ENCODE measurements at places on chromosomes 5 and 9.

GRCh38 chr9:91790917-91791316 is 159.1 kb downstream of the ROR2 start:
- DNase-seq = no peak

DNA sequence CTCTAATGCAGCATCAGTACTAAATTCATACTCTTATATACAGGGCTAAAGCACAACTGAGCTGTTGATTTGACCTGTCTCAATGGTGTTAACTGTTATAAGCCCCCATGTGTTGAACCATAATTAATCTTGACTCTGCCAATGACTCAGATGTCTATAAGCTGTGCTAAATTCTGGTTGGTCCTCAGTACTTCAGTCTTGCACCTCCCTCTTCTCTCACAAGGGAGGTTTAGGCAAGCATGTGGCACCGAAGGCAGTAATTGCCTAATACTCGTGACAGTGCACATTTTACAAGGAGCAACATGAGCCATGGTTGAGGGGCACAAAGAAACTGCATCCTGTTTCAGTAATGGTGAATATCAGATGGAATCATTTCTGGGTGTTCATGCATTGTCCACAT is 255.9 kb downstream of the TRPM3 start:
- no peak for DNase-seq

GRCh38 chr5:39816866-39817265 is 392.1 kb upstream of the DAB2 start:
- DNase-seq = no peak

GRCh38 chr5:55593115-55593472 is 58.3 kb upstream of the PLPP1 start:
- DNase-seq = no peak

GRCh38 chr9:89744730-89745129 is 139.9 kb downstream of the GADD45G start:
- DNase-seq = no peak

DNA sequence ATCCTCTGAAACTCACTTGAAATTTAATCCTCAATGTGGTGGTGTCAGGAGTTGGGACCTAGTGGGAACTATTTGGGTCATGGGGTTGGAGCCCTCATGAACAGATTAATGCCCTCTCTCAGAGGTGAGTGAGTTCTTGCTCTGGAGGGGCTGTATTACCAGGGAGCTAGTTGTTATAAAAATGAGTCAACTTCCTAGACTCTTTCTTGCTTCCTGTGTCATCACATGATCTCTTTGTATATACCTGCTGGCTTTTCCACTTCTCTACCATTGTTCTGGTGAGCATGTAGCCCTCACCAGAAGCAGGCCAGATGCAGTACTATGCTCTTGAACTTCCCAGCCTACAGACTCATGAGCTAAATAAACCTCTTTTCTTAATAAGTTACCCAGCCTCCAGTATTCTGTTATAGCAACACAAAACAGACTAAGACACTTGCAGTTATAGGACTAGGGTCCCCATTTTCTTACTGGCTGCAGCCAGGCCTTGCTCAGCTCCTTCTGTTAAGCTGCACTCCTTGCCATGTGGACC is 127.5 kb downstream of the SUSD1 start:
- no peak for DNase-seq

GRCh38 chr9:112437406-112437805 is 49.2 kb upstream of the KIAA1958 start:
- DNase-seq = no peak

GRCh38 chr5:139925650-139926640 is 117.2 kb downstream of the NRG2 start:
- no peak for DNase-seq

GRCh38 chr9:14277244-14277643 is 36.7 kb downstream of the NFIB start:
- peak; percentile 36 for DNase-seq

- no peak for DNase-seq
Observed at GRCh38 chr9:113176803-113177202, 26.0 kb downstream of the SLC31A2 start.

DNA sequence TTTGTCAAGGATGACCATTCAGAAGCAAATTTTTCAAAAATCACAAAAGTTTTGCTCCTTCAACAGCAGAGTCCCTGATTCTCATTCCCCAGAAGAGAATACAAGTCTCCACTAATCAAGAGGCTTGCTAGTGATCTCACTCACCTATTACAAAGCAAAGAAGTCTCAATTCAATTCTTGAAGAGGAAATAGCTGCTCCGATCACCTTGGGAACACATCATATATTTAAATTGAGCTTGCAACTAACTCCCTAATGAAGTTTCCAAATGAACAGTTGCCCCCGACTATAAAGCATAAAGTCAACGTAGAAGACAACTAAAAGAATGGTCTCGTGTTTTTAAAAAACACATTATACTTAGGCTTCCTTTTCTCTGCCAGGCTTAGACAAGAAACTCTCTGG is 1.6 kb downstream of the LIFR start:
- no peak for DNase-seq

- no peak for DNase-seq
Observed at GRCh38 chr5:1316588-1317340, 21.9 kb upstream of the TERT start.

- DNase-seq = no peak
Observed at GRCh38 chr5:17218353-17219005, 1.0 kb downstream of the BASP1 start.

DNA sequence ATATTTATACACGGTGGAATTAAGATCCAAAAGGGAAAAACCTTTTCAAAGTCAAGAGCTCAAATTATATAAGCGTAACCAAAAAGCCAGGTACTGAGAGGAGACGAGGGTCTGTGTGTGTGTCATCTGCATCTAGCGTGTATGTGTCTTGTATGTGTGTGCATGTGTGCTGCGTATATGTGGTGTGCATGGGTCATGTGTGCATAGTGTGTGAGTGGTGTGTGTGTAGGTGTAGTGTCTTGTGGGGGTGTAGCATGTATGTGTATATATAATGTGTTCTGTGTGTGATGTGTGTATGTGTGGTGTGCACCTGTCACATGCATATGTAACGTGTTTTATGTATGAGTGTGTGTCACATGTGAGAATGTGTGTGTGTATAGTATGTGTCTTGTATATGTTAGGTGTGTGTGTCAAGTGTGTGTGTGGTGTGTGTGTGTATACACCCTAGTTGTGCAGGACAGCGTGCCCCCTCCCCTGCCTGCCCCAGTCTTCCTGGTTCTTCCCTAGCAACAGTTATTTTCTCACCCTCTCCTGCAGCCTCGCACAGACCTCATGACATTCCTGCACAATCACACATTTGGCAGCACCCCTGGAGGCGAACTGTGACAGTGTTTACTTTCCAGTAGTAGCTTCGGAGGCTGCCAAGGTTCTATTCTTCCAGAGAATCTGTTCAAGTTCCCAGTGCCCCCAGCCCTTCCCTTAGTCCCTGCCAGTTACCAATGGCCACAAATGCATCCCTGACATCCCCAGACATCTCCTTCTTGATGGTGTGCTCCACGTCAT is 27.1 kb upstream of the TNIP1 start:
- DNase-seq = no peak

GRCh38 chr5:149166128-149166527 is 24.8 kb downstream of the ABLIM3 start:
- no peak for DNase-seq

DNA sequence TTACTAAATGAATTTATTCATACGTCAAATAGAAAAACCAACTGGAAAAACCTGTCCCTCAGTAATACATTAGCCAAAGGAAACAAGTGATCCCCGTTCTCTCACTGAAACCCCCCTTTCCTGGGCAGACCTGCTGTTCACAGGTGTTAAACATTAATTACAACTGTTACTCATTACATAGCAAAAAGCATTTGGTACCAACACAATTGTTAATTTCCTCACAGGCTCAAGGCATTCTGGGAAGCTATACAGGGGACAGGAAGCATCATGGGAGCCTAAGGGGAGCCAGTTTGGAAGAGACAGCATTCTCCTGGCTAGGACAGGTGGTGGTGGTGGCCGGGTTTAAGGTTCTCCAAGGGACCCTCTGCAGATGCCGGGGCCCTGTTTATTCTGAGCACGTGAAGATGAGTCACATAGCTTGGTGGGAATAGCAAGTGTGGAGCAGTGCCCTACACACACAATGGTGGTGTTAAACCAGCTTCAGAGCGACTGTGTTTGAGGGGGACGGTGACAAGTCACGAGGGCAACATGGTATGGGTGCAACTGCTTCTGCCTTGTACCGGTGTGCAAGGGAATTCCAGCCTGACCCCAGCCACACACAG is 62.6 kb upstream of the SLC25A51 start:
- DNase-seq = no peak

GRCh38 chr5:170021506-170021905 is 41.2 kb upstream of the INSYN2B start:
- no peak for DNase-seq

DNA sequence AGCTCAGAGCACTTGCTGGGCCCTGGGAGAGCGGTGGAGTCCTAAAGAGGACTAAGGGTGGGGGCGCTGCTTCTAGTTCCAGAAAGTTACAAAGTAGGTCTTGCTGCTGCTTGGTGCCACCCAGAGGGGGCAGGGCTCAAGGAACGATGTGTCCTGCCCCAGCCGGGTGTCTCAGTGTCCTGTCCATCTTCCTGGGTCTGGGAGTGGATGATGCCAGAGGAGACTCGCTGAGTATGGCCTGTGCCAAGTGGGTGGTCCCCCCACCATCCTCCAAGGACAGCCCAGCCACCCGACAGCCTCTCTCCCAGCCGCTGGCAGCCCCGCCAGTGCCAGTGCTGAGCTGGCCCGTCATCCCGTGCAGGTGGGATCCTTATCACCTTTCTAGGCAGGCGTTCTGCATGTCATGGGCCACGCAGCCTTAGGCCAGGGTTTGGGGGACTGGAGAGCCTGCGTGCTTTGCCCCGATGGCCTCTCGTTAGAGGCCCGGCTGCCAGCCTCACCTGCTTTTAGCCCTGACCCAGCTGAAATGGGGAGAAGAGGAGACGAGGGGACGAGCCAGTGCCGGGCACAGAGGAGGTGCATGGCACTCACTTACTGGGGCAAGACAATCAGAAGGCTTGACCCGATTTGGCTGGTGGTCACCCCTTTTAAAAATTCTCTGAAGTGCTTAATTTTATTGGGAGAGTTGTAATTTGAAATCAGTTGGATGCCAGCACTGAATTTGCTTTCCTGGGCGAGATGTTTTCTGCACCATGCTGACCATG is 5.6 kb downstream of the WNK2 start:
- DNase-seq = no peak

DNA sequence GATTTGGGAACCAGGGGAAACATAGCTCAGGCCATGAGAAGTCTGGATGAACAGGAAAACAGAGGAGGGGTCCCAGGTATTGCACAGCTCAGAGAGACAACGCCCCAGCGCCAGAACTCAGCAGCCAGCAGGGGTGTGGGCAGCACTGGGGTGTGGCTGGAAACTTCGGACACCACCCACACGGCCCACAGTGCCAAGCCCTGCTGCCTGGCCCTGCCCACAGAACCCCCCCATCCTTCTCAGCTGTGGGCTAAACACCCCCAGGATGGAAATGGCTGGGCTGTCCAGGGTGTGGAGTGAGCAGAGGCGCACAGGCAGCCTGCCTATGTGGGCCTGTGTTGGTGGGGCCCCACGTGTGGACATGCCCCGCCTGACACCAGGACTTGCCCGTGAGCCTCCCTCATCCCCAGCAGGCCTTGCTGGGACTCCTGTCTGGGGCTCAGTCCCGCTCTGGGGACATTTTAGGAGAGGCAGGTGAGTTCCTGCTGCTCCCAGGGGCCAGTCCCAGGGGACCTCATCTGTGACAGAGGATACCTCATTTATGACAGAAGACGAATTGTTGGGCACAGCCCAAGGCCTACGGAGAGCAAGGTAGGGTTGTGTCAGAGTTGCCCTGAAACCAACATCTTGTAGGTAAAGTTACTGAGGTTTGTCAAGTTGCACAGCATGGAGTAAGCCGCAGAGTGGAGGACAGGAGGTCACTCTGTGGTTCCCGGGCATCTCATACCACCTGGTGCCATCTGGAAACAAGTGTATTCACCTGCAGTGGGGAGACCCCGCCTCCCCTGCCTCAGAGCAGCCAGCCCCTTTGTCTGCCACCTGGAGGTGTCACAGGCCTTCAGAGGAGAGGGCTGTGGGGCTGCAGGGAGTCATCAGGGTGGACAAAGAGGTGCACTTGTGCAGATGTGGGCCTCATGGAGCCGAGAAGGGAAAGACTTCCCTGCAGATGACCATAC is 183.2 kb downstream of the AUH start:
- no peak for DNase-seq

GRCh38 chr9:69139596-69139995 is 34.5 kb upstream of the TJP2 start:
- DNase-seq = no peak

DNA sequence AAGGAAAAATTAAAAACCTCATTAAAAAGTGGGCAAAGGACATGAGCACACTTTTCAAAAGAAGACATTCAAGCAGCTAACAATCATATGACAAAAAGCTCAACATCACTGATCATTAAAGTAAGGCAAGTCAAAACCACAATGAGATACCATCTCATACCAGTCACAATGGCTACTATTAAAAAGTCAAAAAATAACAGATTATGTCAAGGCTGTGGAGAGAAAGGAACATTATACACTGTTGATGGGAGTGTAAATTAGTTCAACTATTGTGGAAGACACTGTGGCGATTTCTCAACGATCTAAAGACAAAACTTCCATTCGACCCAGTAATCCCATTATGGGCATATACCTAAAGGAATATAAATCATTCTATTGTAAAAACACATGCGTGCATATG is 35.8 kb downstream of the HINT1 start:
- DNase-seq = no peak

- no peak for DNase-seq
Observed at GRCh38 chr9:95383845-95384244, 66.3 kb upstream of the FANCC start.

DNA sequence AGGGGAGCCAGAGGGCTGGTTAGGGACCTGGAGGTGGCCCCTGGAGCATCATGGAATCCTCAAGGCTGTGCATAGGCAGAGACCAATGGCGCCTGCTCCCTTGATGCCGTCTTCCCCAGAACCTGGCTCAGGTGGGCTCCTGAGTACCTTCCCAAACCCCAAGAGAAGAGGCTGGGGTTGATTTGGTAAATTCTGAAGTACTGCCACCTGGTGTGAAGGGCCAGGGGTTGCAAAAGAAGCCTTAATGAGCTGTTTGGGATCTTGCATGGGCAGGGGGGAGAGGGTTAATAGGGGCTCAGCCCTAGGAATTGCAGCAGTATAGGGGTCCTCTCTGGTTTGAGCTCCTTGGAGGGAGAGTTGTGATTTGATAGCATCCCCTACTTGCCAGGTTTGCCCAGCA is 52.1 kb downstream of the CYSTM1 start:
- no peak for DNase-seq

GRCh38 chr5:153598099-153598498 is 107.6 kb downstream of the GRIA1 start:
- no peak for DNase-seq

GRCh38 chr9:3045153-3045552 is 201.3 kb upstream of the PUM3 start:
- no peak for DNase-seq
